Activated CD8-positive, alpha-beta T cell treated with anti-CD3 and anti-CD28 coated beads for 36 hours (primary cell): ENCODE measurements at places on chromosomes 6 and 20.

GRCh38 chr6:117911660-117912059 is 4.6 kb downstream of the SLC35F1 start:
- no peak for DNase-seq

- no peak for DNase-seq
These were observed 16.5 kb downstream of the SMLR1 start for GRCh38 chr6:130843575-130844320.

DNA sequence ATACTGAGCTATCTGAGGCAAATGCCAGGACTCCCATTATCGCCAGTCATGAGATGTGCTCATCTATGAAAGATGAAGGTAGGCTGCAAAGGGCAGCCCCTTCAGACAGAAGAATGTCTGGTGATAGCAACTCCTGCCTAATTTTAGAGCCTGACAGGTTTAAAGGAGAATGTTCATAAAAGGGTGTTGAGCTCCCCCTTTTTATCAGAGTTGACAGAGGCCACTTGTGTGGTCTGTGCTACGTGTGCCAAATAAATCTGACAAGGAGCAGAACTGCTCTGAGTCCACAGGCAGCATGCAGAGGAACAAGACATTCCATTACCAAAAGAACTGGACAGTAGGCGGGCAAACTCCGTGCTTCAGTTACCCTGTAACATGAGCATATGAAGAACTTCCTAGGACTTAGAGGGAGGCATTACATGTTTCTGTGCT is 101.8 kb downstream of the PREP start:
- DNase-seq: no peak

GRCh38 chr6:10613077-10613476 is 81.3 kb downstream of the C6orf52 start:
- DNase-seq: no peak

GRCh38 chr6:54935739-54936138 is 89.2 kb downstream of the FAM83B start:
- no peak for DNase-seq

- DNase-seq: no peak
These were observed 14.2 kb downstream of the HEBP2 start for GRCh38 chr6:138418118-138418742.

DNA sequence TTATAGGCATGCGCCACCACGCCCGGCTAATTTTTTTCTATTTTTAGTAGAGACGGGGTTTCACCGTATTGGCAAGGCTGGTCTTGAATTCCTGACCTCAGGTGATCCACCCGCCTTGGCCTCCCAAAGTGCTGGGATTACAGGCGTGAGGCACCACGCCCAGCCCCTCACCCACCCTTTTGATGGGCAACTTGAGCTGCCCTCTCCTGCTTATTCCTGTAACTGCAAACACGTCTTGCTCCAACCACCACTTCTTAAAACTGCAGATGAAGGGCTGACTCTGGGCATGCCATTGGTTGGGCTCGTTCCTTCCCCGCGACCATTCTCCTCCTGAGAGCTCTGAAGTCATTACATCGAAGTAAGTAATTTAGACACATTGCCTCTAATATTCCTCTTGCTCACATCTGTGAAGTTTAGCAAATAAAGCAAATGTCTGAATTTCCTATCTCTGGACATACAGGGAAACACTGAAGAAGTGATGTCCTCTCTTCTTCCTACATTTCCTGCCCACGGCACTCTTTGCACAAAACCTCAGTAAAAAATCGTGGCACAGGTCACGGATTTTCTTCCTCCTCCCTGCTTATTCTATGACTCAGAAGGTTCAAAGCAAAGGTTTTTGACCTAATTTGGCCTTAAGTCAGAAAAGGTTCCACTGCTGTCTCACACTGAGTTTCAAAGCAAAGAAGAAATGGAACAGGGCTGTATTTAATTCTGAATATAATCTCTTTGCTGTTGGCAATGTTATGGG is 117.5 kb downstream of the GMPR start:
- DNase-seq: no peak

DNA sequence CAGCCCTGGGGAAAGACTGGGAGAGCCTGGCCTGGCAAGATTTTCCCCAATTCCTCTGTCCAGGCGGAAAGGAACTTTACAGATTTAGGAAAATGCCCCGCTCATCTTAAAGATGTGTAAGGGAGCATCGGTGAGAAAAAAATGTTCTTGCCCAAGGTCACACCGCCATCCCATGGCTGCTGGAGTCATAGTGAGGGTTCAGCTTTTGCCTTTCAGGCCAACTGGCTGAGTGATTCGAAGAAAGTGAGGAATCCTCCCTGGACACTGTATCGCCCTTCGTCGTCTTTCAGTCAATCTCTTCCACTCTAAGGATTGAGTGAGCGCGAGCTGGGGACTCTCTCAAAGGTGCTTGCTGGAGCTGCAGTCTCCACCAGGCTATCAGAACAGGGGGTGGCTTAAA is 1.4 kb downstream of the WFDC2 start:
- DNase-seq: peak; percentile 20

GRCh38 chr20:31861385-31862156 is 8.8 kb downstream of the DUSP15 start:
- peak; percentile 78 for DNase-seq

DNA sequence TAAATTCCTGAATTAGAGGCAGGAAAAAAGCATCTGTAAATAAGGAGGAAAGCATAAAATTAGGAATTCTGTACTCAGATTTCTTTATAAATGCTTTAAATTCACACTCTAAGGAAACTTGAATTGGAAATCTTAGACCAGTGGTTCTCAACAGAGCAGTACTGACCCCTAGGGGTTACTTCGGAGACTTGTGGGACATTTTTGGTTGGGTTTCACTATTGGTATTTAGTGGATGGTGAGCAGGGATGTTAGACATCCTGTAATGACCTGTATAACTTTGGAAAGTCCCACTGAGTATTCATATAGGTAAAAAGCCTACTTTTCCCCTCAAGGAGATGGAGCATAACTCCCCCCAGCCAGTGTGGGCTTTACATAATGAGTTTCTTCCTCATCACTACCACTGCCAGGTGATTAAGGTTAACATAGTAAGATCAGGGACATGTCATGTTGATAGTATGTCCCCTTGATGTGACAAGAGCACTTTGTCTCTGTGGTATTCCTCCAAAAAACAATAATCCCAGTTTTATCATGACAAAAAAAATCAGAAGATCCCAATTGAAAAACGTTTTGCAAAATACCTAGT is 31.0 kb downstream of the GLO1 start:
- DNase-seq: peak; percentile 38

DNA sequence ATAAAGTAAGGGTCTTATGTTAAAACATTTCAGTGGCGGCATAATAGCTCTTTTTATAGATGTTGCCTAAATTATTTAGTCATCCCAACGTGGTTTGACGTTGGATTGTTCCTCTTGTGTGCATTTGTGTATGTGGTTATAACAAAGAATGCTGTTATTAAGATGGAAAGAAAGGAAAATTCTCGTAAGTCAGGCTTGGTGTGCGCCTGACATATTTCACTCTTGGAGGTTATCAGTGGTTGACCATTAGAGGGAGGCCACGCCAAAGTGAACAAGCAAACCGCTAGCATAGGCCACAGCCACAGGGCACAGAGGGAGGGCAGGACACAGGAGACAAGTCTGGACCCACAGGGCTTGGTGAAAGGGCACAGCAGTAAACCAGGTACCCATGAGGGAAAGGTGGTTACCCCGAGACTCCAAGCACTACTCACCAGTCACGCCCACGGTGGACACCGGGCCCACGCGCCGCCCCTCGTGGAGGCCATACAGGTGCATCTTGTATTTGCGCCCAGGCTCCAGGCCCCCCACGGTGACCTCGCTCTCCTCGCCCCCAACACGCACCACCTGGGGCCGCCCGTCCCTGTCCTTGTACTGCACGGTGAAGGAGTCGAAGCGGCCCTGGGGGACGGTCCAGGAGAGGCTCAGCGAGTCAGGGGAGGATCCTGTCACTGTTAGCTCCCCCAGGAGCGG is 22.9 kb downstream of the CYP21A2 start:
- DNase-seq: no peak

- no peak for DNase-seq
These were observed 734 bp upstream of the WFDC13 start for GRCh38 chr20:45701104-45701503.

DNA sequence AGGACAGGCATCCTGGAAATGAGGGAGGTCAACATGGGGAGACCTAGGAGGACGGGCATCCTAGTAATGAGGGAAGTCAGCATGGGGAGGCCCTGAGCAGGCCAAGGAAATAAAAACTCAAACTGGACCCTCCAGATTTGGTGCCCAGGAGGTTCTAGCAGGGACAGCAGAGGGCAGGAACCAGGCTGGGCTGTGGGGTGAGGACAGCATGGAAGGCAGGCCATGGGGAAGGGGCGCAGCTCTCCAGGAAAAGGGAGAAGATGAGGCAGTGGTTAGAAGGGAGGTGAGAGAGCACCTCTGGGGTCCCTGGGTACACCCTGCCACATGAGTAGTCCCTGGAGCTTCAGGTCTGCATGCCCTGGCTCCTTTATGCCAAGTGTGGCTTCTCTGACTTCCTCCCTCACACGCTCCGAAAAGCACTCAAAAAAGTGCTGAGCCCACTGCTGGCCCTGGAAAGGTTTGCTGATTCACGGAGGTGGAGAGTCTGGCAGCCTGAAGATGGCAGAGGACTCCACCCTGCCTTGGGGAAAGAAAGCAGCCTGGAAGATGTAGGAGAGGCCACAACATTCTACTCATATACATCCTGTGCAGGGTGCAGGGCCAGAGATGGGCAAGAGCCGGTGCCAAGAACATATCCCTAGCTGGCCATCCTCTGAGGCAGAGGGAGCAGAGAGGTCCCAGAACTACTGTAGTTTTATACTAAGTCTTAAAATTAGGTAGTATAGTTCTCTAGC is 154.9 kb downstream of the MRPL14 start:
- no peak for DNase-seq

- DNase-seq: no peak
These were observed 41.3 kb downstream of the NTSR1 start for GRCh38 chr20:62749851-62750445.

DNA sequence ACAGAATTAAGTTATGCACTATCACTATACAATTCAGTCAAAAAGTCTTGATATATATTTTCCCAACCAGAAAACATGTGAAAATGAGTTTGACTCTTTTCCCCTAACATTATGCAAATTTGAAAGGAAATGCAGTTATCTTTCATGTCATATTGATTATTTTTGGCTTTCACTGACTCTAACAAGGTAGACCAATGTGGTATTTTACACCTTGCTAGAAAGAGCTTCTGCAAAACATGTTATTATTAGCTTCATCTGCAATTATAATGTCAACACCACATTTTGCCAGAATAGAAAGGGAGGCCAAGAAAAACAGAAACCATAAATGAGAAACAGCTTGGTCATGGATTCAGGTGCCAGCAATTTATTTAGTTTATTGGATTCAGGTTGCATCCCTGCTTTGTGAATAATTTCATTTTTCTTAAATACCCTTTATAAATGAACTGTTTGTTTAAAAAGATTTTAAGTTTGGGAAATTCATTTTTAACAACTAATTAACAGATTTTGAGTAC is 226.1 kb upstream of the GJE1 start:
- DNase-seq: no peak

DNA sequence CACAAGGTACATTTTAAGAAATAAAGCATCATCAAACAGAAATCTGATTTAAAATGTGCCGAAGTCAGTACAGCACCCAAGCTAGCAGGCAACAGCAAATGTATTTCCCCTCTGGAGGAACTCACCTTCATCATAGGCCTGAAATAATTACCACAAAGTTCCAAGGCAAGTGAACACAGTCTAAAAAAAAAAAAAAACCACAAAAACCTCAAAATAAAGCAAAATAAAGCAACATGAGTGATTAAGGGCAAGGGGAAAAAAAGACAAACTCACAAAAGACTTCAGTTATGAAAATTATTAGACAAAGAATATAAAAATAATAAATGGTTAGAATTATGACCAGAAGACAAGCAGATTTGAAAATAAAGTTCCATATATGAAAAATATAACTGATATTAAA is 10.4 kb downstream of the GPR63 start:
- DNase-seq: no peak

DNA sequence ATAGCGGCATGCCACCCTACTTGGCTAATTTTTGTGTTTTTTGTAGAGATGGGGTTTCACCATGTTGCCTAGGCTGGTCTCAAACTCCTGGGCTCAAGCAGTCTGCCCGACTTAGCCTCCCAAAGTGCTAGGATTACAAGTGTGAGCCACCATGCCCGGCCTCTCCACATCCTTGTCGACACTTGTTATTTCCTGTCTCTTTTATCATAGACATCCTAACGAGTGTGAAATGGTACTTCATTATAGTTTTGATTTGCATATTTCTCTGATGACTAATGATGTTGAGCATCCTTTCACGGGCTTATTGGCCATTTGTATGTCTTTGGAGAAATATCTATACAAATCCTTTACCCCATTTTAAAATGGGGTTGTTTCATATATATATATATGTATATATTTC is 39.0 kb upstream of the ASXL1 start:
- DNase-seq: peak; percentile 34

DNA sequence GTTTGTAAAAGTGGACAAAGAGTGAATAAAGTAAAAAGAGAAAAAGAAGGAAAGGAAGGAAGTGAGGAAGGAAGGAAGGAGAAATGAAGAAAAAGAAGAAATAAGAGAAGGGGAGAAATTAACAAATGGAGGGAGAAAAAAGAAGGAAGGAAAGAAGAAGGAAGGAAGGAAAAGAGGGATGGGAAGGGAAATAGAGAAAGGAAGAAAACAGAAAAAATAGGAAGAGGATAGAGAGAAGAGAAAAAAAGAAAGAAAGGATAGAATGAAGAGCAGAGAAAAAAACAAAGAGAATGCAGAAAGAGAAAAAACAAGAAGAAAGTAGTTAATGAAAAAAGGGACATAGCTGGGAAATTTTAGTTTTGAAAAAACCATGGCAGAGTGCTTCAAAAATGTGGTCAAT is 361.8 kb downstream of the EPHA7 start:
- DNase-seq: no peak

GRCh38 chr20:49880177-49880576 is 35.2 kb downstream of the SPATA2 start:
- no peak for DNase-seq

DNA sequence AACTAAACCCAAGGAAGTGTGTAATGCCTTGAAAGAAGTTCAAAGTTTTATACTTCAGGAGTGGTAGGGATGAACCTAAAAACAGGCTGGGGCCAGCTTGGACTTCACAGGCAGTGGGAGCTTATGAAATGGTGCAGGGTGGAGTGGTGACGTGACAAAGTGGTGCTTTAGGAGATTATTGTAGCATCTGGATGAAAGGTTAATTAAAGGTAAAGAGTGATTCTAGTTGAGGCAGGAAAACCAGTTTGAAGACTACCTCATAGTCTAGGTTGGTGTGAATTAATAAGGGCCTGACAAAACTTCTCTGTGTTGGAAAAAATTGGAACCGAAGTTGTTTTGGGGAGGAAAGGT is 30.5 kb upstream of the GMDS start:
- no peak for DNase-seq

- DNase-seq: peak; percentile 89
These were observed at the start of the genes KAT14 and PET117 for GRCh38 chr20:18137412-18138265. Gene KAT14 (plus strand): TSS chr20:18137863. CDS start chr20:18142661, 4,798 bp downstream. Gene PET117 (plus strand): TSS chr20:18137863. CDS start chr20:18137956, 93 bp downstream.

- DNase-seq: no peak
These were observed 74.6 kb downstream of the BACH2 start for GRCh38 chr6:90222008-90222407.
